Activated naive CD4-positive, alpha-beta T cell (primary cell): ENCODE measurements at places on chromosomes 6 and 20.

DNA sequence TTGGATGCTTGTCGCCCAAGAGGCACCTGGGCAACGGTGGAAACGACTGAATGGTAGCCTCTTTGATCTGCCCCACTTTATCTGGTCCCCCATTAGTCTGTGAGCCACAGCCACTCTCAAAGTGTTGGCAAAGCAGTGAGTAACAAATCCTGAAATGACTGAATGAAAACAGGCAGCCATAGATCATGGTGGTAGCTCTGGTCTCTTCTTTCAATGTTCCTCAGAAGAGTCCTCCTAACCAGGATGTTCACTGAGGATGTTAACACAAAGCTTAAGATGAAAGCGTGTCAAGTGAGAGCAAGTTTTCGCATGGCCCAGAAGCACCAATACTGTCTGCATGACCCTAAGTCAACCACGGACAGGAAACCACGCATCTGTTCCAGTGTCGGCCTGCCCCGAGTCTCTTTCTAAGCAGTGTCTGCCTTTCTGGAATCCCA lies 107.3 kb downstream of the IRF4 start:
- no peak for DNase-seq

DNA sequence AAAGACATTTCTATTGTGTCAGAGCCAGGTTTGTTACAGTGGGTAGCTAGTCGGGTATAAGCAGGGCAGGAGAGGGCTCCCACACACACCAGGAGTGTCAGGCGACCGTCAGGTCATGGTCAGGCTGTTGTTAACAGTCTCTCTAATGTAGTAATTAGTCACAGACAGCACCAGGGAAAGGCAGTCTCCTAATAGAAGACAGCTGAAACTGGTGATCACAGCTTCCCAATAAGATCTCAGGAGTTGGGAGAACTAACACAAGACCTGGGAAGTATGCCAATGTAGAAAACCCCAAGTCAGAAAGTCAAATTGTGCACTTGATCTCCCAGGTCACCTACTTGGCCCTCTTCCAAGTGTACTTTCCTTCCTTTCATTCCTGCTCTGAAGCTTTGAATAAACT lies 53.0 kb upstream of the GPR6 start:
- no peak for DNase-seq

GRCh38 chr20:6940876-6941275 lies 173.4 kb downstream of the BMP2 start:
- DNase-seq: no peak

DNA sequence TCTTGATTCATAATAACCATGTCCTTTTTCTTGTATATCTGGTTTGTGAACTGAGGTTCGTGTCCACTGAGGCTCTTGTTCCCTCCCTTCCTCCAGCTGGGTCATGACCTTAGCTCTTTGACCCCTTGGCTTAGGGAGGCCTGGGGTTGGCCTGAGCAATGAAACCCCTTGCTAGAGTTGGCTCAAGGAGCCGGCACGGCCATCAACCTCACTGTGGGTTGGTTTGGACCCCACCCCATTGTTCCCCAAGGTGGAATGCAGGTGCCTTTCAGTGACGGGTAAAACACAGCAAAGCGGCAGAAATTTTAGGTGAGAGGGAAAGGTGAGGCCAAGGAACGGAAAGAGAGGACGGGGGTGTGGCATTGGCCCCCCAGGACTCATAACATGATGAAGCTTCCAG lies 44.5 kb upstream of the PHACTR3 start:
- no peak for DNase-seq

- DNase-seq: no peak
Observed at GRCh38 chr20:42430598-42430997, 759.1 kb downstream of the PTPRT start.
